ENCODE measurements at places on chromosomes 1 and 21. TPM values are rescaled to one million over a fixed set of nuclear protein-coding genes. Genes with fewer than 3 reads are reported as not detected.

BCL10 gene
- 27.3 TPM for total RNA-seq

MTARC2 gene
- total RNA-seq, result not detected

CASQ1 gene
- total RNA-seq, result 0.11 TPM

DVL1 gene
- 35.4 TPM for total RNA-seq

FCGR1A gene
- total RNA-seq, result not detected

CA6 gene
- 0.55 TPM for total RNA-seq

NPHS2 gene
- not detected for total RNA-seq

C1orf94 gene
- not detected for total RNA-seq

PSMD4 gene
- 192 TPM for total RNA-seq

ZFYVE9 gene
- total RNA-seq, result 1.9 TPM

LCE2C gene
- not detected for total RNA-seq

Data from T-helper 2 cell treated with Interferon-gamma antibody and Interleukin-4, amounts not matched to agents 100 ng/mL and 5 ng/mL, for 36 hours (primary cell).